ENCODE measurements at places on chromosomes 13 and 19.
A peak's percentile ranks its signal among the peaks of the same experiment; 100 is the strongest.

DNA sequence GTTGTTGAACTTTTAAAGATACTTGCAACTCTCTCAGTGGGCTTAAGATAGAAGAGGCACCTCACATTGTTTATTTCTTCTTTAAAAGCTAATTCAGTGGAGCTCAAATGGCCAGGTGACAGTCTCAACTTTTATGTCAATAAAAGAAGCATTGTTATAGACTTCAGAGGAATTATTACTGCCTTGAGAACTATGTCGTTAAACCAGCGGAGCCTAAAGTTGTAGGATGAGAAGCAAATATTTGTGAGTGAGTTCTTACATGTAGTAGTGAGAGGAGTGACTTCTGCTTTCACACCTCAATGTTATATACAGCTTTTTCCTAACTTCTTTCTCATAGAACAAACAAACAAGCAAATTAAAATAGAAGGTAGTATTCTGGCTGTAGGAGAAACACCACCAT, 31.2 kb upstream of the DGKH start:
- DNase-seq: no peak

DNA sequence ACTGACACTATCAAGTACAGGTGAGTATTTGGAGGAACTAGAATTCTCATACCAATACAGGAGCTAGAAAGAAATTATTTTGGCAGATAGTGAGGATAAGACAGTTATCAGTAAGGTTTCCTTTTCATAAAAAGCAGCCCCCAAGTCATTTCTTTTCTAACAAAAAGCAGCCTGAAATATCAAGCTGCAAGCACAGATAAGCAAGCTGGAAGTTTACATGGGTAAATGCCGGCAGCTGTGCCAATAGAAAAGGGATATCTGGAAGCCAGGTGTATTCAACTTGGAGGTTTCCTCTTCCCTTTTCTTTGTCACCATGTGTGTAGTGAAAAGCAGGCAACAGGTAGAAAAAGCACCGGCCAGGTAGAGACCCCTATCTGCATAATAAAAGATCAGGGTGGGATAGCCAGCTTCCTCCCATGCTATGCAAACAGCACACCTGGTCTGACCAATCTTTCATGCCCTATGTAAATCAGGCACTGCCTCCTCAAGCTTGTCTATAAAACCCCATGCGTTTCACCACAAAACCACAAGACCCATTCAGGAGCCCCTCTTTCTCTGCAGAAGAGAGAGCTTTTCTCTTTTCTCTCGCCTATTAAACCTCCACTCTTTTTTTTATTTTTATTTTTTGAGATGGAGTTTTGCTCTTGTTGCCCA, 22.9 kb downstream of the CYP4F2 start:
- no peak for DNase-seq

- peak; percentile 22 for DNase-seq
These were observed 16.3 kb downstream of the KBTBD7 start for GRCh38 chr13:41178040-41178439.

DNA sequence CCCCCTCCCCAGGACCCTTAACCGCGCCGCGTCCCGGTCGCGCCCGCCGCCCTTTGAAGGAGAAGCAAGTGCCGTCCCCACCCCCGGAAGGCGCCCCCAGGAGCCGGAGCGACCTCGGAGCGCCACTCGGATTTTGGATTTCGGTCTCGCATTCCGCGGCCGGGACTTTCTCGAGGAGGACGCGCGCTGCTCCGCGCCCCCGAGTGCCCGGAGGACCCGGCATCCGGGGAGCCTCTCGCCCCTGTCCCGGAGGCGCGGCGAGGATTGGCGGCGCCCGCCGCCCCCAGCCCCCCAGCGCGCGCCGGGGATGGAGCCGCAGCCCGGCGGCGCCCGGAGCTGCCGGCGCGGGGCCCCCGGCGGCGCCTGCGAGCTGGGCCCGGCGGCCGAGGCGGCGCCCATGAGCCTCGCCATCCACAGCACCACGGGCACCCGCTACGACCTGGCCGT, 1.6 kb downstream of the MIDN start:
- no peak for DNase-seq

DNA sequence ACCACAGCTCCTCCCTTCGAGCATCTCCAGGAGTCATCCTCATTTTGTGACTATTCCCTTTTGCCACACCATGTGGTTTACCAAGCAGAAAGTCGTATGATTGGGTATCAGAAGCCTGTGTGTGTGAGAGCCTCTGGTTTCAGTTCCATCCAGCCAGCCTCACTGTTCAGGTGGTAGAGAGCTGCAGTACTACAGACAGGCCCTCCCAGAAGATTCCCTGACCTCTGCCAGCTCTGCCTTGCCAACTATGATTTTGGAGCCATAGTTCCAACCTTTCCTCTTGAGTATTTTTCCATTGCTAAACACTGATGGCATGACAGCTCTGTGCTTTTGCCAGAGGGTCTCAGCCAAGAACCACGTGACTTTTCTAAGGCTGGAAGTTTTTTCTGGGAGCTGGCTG, 82.5 kb downstream of the DHRS12 start:
- DNase-seq: peak; percentile 60

GRCh38 chr13:113119822-113120189, 2.8 kb upstream of the F10 start:
- DNase-seq: no peak

DNA sequence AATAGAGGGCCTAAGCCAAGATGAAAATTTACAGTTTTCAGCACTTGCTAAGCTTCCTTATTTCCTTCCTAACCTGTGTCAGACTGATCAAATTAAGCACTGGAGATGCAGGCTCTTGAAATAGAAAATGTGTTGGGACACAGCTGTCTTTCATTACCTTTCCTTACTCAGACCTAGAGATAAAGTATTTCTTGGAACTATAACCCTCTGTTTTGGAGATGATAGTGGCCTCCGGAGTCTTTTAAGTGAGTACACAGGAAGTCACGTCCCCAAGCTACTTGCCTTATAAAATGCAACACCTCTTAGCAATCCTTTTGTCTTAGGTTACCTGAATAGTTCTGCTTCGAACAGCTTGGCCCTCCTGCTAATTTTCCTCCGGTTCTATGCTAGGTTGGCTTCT, 12.4 kb upstream of the AKAP11 start:
- DNase-seq: no peak

- no peak for DNase-seq
These were observed 2.9 kb upstream of the HTR2A start for GRCh38 chr13:46899801-46900200.

DNA sequence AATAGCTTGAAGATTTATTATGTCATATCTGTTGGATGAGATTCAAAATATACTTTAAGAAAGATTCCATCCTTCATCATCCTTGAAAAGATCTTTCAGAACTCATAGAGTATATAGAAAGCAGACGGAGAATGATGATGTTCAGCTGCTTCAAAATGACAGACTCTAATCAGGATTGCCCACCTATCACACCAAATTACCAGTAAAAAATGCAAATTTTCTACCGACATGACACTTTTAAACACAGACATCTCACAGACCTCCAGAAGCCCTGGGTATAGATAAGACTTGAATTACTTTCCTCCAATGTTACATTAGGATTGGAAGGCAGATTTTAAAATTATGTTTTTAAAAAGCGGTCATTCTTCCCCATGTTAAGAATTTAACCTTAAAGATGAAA, 235.5 kb downstream of the GPC6 start:
- DNase-seq: no peak

- DNase-seq: peak; percentile 38
These were observed 112.5 kb upstream of the SLC7A1 start for GRCh38 chr13:29707876-29708543.

DNA sequence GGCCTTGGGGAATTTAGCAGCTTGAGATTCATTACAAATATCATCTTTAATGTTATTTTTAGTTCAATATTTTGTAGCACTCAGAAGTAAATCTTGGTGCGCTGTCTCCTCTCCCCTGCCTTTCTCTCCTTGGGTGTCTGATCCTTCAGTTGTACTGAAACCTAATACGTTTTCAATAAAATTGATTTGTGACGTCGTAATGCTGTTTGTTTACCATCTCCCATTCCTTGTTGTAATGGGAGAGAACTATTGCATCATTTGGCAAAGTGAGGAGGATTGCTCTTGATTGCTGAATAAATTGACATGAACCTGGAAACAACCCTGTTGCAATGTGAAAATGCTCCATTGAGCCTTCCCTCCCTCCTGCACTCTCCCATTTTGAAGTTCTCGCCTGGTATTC, 43.2 kb upstream of the TSHZ3 start:
- no peak for DNase-seq

- no peak for DNase-seq
These were observed 6.5 kb downstream of the EPSTI1 start for GRCh38 chr13:42985312-42986175.

DNA sequence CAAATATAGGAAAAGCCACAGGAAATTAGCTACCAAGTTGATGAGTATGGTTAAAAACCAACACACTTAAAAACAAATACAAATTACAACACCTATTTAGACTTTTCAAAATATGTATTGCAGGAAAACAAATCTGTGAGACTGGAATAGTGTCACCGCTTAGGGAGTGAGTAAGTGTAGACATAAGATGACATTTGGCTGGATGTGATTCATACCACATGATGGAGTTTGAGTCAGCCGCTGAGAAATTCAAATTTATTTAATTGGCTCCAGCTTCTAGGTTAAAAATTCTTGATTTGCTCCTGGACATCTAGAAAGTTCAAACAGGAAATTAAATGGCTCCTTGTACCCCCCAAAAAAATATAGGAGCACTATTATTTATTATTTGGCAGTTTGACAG, 531.7 kb downstream of the SLITRK1 start:
- no peak for DNase-seq

GRCh38 chr13:82627183-82627582, 1255.1 kb downstream of the SLITRK1 start:
- DNase-seq: no peak

GRCh38 chr13:111256458-111256857, 64.0 kb upstream of the TEX29 start:
- DNase-seq: no peak

- DNase-seq: no peak
These were observed 826.0 kb downstream of the SLITRK1 start for GRCh38 chr13:83056269-83056668.

DNA sequence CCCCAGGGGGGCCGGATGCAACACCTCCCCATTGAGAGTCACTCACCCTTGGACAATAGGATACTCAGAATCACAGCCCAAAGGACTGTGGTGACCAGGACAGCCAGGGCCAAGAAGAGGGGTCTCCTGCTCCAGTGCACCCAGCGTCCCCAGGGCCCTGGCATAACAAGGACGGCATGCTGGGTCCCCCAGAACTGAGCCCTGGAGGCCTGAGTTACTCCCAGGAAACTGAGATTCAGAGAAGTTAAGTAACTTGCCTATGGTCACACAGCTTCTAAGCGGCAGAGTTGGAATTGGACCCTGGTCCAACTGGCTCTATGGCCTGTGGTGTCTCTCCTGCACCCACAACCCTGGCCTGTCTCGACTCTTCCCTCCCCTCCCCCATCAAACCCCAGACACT, 295 bp downstream of the CLEC4G start:
- DNase-seq: no peak

GRCh38 chr19:12564016-12564664, 12.9 kb upstream of the ZNF564 start:
- DNase-seq: peak; percentile 87

GRCh38 chr19:9914001-9914314, 22.4 kb downstream of the OLFM2 start:
- DNase-seq: no peak

GRCh38 chr13:26664876-26665275, 95.7 kb downstream of the GPR12 start:
- DNase-seq: no peak

DNA sequence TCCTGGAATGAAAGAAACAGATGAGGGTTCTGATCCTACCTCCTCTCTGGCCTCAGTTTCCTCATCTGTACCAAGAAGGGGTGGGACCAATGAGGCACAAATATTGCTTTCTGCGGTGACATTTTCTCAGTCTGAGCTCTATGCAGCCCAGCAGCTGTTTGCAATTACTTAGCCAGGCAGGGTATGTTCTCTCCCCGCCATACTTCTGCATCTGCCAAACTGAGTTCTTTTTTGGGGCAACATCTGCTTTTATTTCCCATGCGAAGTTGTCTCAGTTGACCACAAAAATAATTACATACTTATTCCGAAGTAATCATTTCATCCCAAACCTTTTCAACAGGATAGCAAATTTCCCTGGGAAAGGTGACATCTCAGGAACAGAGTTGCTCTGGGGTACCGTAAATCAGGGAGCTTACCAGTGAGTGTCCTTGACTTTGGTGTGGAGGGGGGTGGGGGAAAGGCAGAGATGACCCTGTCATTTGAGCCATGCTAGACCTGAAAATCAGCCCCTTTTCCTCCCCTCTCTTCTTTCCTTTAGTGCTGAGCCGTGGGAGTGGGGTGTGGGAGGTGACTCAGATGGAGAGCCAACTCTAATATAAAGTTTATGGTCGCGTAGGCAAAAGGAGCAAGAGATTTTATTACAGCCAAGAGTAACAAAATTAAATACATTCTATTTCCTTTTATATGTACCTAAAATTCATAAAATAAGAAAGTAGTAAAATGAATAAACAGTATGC, 165.7 kb upstream of the KL start:
- no peak for DNase-seq

- peak; percentile 32 for DNase-seq
These were observed 6.2 kb downstream of the GFY start for GRCh38 chr19:49431330-49431749.

DNA sequence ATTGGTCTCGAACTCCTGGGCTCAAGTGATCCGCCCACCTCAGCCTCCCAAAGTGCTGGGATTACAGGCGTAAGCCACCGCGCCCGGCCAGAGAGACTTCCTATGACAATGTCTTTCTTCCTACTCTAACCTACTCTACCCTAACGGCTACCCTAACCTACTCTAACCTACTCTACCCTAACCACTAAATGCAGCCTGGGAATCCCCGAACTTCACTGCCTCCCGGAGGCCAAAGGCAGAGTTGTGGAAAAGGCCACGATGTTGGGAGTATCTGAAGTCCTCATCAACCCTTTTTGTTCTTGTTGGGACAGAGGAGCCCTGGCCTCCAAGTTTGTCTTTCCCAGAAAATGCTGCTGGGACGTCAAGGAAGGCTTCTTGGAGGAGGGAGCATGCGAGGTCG, 967 bp upstream of the NR2C2AP start:
- DNase-seq: no peak

DNA sequence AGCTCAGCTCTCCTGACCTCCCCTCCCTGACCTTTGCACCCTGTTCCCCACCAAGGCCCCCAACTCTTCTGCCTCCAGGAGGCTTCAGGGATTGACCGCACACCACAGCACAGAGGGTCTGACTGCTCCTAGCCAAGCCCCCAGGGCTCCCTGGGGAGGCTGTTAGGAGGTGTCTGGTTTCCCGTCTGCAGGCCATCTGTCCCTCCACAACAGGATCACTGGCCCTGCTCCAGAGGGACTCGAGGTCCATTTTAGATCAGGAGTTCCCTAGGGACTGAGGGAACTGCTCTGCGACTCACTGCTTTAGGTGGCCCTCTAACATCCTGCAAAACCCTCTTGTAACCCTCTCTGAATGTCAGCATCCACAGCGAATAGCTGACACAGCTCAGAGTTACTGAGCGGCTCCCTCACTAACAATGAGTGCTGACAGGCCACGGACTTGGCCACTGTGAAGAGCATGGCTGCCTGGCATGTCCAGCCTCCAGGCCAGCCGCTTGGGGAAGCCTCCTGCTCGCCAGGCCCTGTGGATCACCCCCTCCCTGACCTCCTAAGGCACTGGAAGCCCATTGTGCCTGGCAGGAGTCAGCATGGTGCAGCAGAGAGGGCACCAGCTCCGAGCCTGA, 17.7 kb downstream of the GRIK5 start:
- no peak for DNase-seq
